NCI-H1048 (cell line): ENCODE measurements at places on chromosomes 3 and 15.

DNA sequence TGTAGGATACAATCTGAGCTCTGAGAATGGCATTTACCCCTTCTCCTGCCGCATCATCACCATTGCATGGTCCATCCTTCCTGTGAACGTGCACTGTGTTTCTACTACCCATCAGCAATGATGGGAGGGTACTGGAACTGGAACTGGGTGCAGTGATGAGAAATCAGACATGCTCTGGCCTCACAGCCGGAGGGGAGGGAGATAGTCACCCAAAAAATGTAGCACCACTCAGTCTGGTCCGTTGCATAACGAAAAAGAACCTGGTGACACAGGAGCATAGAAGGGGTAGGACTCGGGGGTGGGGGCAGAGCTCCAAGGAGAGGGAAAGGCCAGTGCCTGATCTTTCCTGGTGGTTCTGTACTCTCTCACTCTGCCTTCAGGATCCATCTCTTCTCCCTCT, 205.0 kb downstream of the RPLP1 start:
- no peak for DNase-seq

DNA sequence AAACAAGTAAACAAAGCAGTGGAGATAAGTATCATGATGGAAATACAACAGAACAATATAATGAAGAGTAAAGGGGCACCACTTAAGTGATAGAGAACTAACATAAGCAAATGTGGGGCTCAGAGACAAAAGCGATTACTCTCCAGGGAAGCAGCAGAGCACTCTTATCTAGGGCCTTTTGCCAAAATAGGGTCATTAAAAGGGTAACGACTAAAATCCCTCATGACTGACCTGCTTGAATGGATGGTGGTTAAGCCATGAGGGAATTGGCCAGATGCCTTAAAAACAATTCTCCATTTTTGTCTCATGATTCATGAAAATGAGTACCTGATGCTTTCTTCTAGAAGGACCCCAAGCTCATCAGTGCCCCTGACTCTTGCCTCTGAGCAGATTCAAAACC, 3.2 kb upstream of the SLC7A14 start:
- DNase-seq: no peak

DNA sequence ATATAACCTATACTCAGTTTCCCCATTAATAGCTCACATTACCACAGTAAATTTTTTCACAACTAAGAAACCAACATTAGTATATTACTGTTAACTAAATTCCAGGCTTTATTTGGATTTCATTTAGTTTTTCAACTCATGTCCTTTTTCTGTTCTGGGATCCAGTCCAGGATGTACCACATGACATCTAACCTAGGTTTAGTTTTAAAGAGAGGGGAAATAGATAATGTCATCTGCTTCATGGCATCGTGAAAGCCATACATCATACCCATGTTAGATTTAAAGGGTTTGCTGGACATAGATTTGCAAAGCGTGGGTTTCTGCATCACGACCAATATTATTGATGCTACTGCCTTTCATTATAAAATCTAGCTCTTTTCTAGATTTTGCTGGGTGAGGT, 33.2 kb upstream of the RPP14 start:
- DNase-seq: no peak

- no peak for DNase-seq
Observed at GRCh38 chr3:2851835-2852234, 258.3 kb downstream of the IL5RA start.

GRCh38 chr3:154193000-154193615, 71.9 kb downstream of the ARHGEF26 start:
- DNase-seq: no peak

- DNase-seq: no peak
Observed at GRCh38 chr3:131699001-131699400, 196.2 kb upstream of the MRPL3 start.

- no peak for DNase-seq
Observed at GRCh38 chr15:81157195-81157938, 23.3 kb downstream of the CFAP161 start.

DNA sequence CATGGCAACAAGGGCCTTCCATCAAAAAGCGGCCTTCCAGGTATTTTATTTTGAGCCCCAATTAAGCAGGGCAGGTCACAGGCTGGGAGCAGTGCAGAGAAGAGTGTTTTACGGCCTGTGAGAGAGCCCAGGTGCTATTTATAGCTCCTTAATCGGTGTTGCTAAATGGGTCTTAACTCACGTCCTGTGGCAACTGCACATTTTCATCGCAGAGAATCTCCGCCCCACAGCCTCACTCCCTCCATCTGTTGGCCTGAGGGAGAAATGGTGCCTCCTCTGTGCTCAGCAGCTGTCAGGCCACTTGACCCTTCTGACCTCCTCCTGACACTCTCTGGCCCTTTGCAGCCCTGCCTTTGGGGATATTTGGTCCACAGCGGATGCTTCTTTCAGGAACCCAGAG, 58.6 kb downstream of the SPSB4 start:
- DNase-seq: no peak

- no peak for DNase-seq
Observed at GRCh38 chr15:88834211-88834812, 31.1 kb downstream of the ACAN start.

GRCh38 chr3:130504701-130505100, 12.3 kb upstream of the COL6A6 start:
- DNase-seq: no peak

DNA sequence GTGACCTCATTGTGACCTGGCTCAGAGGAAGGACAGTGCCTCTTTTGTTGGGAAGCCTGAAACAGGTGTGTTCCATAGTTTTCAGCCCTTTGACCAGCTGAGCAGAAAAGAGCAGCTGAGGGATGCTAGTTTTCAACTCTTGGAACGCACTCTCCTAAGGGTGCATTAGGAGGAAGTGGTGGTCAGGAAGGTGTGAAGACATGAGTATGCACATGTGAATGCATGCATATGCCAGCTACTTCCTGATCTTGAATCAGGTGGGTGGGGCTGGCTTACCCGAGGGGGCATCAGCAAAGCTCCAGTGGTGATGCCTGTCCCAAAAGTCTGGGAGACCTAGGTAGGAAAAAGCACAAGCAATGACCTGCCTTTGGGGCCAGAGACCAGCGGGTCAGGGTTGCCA, 23.3 kb upstream of the CEMIP start:
- no peak for DNase-seq

GRCh38 chr3:98021830-98022560, 13.1 kb downstream of the GABRR3 start:
- no peak for DNase-seq

DNA sequence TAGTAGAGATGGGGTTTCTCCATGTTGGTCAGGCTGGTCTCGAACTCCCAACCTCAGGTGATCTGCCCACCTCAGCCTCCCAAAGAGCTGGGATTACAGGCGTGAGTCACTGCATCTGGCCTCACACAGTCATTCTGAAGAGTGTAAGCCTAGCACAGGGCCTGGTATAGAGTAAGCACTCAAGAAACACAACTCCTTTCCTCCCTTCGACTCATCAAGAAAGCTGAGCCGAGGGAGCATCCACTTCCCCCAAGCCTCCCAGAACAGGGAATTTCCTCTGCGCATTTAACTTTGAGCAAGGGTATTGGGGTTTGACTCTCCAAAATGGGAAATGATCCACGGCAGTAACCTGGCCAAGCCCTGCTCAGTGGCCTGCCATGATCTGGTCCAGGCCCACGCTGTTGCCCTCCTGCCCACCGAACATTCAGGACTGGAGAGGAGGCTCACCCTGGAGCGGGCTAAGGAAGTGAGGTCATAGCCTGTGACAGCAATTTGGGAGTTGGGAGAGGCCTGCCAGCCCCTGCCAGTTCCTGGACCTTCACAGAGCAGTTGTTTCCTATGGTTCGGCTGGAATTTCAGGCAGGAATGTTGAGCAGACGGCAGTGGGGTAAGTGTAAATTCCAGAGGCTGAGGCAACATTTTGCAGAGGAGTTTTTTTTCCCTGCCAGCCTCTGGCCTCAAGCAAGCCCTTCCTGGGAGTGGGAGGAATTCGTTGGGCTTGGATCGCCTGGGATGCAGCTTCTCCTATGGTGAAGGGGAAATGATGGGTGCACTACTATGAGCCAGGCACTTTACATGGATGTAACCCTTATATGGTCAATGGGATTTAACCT, 21.2 kb upstream of the SMAD3 start:
- DNase-seq: no peak

GRCh38 chr3:16508591-16508995, 4.9 kb downstream of the RFTN1 start:
- DNase-seq: no peak

DNA sequence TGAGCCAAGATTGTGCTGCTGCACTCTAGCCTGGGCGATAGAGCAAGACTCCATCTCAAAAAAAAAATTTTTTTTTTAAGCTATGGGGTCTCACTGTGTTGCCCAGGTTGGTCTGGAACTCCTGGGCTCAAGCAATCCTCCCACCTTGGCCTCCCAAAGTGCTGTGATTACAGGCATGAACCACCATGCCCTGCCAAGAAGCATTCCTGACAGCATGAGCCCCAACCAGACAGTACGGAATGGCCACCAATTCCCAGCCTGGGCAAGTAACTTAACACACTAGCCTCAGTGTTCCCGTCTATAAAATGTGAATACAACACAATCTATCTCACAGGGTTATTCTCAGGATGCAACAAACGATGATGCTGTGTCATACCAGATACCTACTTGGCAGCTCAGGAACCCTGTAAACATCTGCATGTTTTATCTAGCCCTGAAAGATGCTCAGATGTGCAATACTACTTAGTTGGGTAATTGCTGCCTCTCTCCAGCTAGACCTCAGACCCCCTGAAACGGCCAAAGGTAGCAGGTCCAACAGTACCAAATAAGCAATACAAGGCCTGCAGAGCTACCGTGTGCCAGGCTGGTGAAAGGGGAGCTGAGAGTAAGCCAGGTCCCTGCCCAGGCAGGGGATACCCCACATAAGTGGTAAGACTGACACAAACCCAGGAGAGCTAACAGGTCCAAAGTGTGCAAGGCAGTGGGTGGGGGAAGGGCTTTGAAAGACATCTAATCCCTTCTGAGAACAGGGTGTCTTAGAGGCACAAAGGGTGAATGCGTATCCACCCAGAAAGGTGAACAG, 1.9 kb downstream of the TKT start:
- no peak for DNase-seq

- DNase-seq: no peak
Observed at GRCh38 chr3:127711896-127712295, 39.1 kb downstream of the ABTB1 start.

GRCh38 chr3:46893763-46894162, 16.2 kb downstream of the PTH1R start:
- DNase-seq: no peak

DNA sequence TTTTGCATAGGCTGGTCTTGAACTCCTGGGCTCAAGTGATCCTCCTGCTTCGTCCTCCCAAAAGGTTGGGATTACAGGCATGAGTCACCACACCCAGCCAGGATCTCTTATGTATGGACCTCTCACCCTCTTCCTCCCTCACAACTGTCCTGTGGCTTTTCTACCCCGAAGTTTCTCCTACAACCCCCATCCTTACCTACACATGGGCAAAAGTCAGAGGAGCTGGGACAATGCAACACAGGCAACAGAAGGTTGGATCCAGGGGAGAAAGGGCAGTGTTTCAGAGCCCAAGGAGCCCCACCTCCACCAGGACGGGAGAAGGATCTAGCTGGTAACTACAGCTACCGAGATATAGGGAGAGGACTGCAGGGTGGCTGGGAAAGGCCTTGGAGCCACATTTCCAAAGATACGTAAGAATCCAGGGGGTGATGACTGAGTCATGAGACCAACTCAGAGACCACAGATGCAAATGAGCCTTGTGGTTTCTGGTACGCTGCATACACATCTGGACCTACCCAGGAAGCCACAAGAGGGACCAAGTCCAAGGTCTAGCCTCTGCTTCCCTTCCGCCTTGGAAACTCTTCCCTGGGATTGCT, 13.6 kb downstream of the IGDCC4 start:
- DNase-seq: no peak

- DNase-seq: no peak
Observed at GRCh38 chr3:9087831-9088413, 124.7 kb upstream of the RAD18 start.

GRCh38 chr3:16307832-16308531, 43.0 kb downstream of the OXNAD1 start:
- no peak for DNase-seq

GRCh38 chr3:121696186-121696585, 35.5 kb upstream of the HCLS1 start:
- DNase-seq: no peak

- DNase-seq: no peak
Observed at GRCh38 chr3:42176242-42177034, 85.3 kb downstream of the TRAK1 start.

- DNase-seq: no peak
Observed at GRCh38 chr3:15452961-15453360, 25.6 kb downstream of the EAF1 start.

GRCh38 chr3:147675761-147676160, 266.6 kb downstream of the ZIC1 start:
- no peak for DNase-seq

- DNase-seq: no peak
Observed at GRCh38 chr15:51181905-51182304, 87.2 kb upstream of the TNFAIP8L3 start.

- DNase-seq: no peak
Observed at GRCh38 chr3:10798600-10799367, 17.2 kb upstream of the SLC6A11 start.

GRCh38 chr3:8319935-8320634, 181.5 kb upstream of the LMCD1 start:
- DNase-seq: no peak

DNA sequence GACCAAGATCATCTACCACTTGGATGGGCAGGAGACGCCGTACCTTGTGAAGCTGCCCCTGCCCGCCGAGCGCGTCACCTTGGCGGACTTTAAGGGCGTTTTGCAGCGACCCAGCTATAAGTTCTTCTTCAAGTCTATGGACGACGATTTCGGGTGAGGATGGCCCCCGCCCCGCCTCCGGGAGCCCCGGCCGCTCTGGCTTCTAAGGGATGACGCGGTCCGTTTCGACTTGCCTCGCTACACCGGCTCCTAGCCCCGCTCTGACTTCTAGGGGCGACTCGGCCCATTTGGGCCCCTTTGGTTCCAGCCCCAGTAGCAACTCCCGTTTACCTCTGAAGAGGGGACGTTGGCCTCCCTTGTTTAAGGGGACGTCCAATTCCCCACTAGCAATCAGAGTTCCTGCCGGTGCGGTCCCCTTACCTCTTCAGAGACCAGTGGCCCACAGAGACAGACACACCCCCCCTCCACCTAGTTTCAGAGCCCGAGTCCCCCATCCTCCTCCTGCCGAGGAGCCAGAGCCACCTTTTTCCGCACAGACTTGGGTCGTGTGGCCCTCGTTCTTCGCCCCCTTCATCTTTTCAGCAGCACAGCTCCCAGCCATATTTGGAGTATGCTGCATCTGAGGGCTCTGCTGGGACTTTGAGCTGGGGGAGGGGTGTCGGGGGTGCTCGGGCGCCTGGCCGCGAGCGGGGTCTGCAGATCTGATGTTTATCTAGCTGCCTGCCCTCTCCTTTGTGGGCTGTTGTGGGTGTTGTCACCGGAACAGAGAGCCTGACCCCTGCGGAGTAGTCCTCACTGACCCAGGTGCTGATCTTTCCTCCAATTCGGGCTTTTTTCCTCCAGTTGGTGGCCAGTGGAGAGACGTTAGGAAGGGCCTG, 706 bp downstream of the DVL3 start:
- no peak for DNase-seq

GRCh38 chr3:136283627-136284026, 33.5 kb downstream of the PCCB start:
- no peak for DNase-seq

GRCh38 chr15:88630798-88631463, 7.9 kb upstream of the ISG20 start:
- no peak for DNase-seq
